ENCODE measurements at places on chromosomes 5 and 9.

GRCh38 chr5:59588922-59589321 is 304.6 kb downstream of the PDE4D start:
- DNase-seq: peak; percentile 16

DNA sequence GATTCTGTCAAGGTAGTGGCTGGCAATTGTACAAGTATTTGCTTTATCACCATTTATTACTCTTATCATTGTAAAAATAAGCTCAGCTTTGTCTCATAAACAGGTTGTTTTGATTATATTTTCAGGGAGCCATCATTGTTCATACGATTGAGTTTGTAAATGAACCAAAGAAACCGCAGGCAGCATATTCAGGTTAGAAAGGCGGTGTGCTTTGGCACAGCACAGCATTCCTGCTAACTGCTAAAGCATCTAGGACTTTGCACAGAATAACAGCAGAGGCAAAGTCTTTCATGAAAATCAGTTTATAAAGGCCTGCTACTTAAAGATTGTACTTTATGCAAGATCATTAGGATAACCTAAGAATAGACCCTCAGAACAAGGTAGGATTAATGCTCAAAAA is 281.5 kb upstream of the SLC24A2 start:
- DNase-seq: no peak

GRCh38 chr5:124365361-124365801 is 381.1 kb downstream of the ZNF608 start:
- no peak for DNase-seq

DNA sequence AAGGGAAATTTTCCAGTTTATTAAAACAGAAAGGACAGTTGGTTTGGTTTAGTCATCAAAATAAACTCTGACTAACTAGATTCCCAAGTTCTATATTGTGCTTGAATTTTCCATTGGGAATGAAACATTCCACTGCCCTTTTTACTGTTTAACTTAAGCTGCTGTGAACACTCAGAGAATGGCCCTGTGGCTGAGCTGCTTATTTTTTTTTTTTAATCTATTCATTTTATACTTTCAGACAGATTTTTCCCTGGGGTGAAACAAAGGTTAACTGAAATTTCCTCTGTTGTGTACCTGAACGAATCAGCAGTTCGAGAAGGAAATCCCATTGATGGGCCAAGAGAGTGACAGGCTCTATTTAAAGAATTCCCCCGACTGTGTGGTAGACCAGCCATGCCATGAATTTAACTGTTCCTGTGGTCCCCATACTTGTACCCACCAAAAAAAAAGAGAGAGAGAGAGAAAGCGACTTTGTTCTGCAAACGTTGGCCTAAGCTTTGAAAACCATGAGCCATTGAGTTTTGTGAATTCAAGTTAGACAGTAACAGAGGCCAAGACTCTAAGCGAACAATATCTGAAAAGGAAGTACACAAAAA is 138.7 kb upstream of the GRHPR start:
- peak; percentile 41 for DNase-seq

DNA sequence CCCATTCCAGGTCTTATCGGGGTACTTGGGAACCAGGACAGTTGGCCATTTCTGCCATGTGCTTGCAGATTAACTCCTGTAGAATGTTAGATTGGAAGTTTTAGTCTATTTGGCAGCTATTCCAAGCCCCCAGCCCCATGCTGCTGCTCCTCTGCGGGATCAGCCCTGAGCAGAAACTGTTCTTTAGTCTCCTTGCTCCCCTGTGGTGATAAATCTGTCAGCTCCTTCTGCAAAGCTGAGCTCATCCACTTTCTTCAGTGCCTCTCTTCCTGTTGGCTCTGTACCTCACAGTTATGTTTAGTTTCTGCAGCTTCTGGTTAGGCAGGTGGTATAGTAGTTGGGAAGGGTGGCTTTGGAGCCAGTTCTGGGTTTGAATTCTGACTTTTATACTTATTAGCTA is 170.4 kb downstream of the GRIA1 start:
- DNase-seq: no peak

DNA sequence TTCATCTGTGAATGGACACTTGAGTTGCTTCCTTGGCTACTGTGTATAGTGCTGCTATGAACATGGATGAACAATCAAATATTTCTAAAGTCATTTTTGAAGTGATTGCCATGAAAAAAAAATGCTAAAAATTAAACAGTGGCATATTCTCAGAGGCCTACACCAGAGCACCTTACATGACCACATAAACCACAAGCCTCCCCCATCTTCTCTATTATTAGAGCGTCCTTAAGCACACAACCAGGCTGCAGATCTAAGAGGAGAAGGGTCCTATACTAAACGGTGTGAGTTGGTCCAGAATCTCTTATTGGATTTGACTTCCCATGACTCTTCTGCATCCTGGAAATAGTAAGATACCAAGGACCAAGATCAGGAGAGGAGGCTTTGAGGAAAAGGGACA is 34.3 kb downstream of the PCA3 start:
- DNase-seq: no peak

DNA sequence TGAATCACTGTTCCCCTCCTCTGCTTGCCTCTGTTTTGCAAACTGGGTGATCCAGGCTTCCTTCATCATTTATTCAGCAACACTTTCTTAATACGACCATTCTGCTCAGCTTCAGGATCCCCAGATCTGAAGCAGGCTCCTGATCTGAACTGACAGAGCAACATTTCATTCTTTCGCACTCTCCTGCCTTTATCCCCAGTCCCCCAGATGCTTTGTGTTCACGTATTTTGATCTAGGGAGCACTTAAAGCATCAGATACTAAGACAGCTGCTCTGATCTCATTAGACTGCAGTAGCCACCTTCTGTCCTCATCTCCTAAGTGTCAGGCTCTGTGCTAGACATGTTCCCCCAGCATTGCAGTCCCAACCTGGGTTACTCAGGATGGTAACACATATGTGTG is 158.0 kb downstream of the TRIO start:
- DNase-seq: no peak

DNA sequence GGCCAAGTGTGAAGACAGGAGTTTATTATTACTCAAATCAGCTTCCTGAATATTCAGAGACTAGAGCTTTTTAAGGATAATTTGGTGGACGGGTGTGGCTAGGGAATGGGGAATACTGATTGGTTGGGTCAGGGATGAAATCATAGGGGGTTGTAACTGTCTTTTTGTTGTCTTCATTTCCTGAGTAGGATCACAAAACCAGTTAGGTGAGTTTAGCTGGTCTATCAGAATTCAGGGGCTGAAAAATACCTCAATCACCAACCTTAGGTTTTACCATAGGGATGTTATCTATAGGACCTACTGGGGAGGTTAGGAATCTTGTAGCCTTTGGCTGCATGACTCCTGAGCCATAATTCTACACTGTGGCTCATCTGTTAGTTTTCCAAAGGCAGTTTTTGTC is 235.8 kb downstream of the YTHDC2 start:
- no peak for DNase-seq

- no peak for DNase-seq
Measured at GRCh38 chr5:1462358-1462757, 17.1 kb upstream of the SLC6A3 start.

DNA sequence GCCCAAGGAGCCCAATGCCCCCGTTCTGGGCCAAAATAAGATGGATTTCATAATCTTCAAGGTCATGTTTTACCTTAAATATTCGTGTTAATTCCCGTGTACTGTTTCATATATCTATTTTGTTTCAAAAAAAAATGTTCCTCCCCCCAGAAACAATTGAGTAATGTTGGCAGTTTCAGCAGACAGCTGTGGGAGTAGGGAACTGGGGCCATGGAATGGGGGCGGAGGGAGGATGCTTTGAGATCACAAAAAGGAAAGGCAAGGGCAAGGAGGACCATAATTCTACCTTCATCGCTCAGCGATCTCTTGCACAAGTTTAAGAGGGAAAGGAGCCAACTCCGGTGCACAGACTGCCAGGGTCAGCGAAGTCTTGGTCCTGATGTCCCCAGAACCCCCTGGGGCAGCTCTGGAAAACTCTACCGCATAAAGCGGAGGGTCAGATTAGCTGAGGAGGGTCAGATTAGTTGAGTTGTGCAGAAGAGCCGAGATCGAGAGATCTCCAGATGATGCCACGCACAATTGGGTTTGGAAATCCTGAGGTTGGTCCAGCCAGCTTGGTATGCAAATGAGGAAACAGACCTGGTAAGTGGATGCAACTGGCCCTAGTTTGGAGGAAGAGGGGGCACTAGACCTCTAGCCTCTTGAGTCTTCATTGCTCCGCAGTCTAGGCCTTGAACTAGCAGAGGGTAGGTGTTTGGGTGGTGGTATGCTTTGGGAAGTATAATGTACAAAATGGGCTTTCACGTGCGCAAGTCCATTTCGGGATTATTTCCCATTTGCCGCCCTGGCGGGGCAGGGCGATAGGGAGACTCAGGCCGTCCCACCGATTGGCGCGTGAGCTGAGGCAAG is 24.0 kb downstream of the CDKN2A start:
- no peak for DNase-seq

DNA sequence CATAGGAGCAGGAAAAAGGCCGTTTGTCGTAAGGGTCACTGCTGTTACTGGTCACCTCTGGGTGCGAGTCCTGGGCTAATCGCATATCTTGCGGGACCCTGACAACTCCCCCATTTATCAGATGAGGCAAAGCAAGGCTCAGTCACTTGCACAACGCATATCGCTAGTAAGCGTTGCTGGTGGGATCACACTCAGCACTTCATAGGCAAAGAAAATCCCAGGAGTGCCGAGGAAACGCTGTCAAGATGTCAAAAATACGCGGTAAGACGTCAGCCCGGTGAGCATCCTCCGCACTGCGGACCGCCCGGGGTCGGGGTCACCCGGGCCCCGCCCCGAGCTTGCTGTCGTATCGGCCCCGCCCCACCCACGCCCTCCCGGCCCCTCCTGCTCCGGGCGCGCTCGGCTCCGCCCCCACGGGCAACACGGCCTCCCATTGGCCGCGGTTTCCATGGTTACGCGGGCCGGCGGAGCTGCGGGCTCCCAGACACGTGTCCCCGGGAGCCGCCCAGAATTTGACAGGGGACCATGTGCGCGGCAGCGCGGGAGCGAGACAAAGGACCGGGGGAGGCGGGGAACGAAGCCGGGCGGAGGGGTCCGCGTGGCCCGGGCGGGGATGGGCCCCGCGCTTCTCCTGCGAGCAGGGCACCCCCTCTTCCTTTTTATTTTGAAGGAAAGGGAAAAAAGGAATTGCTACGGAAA is 80.2 kb upstream of the IER5L start:
- DNase-seq: peak; percentile 75

DNA sequence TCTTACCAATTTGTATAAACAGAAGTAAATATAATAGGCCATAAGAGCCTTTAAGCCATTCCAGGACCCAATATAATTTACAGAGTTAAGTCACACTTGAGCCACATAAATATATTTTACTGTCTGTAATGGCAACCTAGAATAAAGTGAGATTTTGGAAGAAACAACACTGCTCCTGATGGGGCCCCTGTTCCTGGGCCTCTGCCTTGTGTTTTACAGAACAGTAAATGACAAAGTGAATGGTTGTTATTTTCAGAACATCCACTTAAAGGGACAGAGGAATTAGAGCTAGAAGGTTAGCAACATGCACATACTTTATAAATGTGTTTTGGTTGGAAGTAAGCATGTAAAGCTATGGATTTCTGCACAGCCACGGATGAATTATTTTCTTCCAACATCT is 3.6 kb downstream of the PTGER4 start:
- no peak for DNase-seq

DNA sequence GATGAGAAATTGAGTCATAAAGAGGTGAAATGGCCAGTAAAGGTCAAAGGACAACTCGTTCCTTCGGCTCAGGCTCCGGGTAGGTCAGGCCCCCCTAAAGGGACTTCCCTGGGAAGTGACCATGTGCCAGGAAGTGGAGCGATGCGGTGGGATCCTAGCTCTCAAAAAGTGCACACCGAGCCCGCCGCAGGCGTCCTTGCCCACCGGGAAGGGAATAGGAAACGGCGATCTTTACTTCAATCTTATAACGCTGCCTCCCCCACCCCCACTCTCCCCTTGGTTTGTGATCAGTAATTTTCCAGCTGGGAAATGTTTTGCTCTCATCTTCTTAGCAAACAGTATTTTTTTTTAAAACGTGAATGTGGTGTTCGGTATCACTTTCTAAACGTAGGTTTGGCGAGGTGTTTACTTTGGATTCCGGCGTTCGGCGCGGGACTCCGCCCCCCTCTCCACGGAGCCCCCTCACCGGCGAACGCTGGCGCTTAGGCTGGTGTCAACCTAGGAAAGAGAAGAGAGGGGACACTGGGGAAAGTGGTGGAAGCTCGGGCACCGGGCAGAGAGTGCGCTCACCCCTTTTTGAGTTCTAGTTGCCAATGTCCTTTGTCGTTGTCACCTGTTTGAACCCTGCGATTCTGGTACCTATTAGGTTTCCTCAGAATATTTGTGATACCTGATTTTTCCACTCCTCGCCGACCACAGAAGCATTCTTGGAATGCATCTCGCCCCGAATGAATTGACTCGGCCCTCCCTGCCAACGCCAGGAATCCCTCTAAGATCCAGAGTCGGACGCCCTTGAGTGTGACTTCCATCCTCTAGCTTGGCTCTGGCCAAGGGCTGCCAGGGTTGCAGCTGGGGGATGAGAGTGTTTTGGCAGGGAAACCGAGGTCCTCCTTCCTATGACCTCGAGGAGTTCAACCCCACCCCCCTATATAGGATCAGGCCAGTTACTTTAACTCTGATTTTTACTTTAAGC is 1.8 kb upstream of the KLF4 start:
- peak; percentile 21 for DNase-seq

GRCh38 chr9:136107155-136107952 is 11.3 kb downstream of the TMEM250 start:
- no peak for DNase-seq

DNA sequence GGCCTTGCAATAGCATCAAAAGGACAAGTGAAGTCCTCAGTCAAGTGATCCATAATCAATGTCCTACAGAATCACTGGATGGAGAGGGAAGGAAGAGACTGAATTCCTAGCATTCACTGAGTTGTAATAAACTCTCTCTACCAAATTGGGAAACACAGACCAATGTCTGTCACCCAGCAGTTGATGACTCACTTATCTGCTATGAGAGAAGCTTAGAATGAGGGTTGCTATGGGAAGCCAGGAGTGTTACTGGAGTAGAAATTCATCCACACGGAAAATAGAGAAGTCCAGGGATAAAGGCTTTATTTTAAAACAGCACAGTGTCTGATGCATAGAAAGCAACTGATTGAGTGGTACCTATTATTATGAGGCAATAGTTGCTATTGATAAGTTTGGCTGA is 407.4 kb downstream of the BRINP1 start:
- DNase-seq: no peak

- DNase-seq: no peak
Measured at GRCh38 chr5:106962464-106963230, 708.1 kb downstream of the EFNA5 start.

- DNase-seq: no peak
Measured at GRCh38 chr5:37043693-37044092, 167.1 kb downstream of the NIPBL start.

DNA sequence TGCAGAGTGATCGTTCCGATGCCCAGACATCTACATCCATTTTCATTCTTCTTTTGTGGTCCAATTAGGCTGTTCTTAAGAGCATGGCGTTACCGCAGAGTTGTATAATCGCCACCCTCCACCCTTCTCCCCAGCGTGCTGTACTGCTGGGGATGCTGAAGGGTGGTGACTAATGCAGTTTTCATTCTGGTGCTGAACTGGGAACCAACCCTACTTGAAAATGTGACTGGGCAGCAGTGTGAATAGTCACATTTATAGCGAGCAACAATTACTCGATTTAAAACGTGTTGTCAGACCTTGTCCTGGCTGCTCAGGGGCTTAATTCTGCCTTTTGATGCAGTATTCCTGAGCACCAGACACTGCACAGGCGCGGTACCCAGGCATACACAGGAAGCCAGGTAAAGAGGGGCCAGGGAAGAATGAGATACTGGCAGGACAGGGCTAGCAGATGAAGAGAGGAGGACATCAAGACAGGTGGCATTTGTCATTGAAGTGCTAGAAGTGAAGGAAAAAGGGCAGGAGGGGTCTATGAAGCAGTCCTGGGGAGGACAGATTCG is 719 bp upstream of the ISCA1 start:
- no peak for DNase-seq

GRCh38 chr5:30749971-30750370 is 443.5 kb upstream of the CDH6 start:
- no peak for DNase-seq

All from endothelial cell of umbilical vein (primary cell).